ENCODE measurements at places on chromosomes 16 and 17.

- no peak overlapping the region for H3K4me3 ChIP-seq
- no peak for DNase-seq
Observed at GRCh38 chr17:7156342-7156940, 22.7 kb downstream of the ASGR1 start.

DNA sequence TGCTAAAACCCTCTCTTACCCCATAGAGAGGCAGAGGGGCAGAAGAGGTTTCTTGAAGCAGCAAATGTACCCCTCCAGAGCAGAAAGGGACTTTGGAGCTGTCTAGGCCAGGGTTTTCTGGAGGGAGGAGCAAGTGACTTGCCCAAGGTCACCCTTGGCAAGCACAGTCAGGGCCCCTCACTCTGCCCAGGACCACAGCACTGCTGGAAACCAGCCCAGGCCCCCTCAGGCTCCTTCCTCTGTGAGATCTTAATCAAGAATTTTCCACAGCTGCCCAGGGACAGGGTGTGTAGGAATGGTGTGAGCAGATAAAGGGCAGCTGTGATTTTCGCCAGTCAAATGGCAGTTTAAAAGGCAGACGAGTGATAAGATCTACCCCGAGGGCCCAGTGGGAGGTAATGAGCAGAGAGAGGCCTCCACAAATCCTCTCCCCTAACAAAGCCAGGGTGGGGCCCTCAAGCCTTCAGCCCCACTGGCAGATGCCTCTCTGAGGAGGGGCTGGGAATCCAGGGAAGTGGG lies 3.9 kb upstream of the SLC12A3 start:
- peak overlapping the region; percentile 71 for H3K4me3 ChIP-seq
- peaks cover 55% of the 10 kb centered on the region for H3K4me1 ChIP-seq
- no peaks in the 10 kb centered on the region for H3K36me3 ChIP-seq
- no peak for DNase-seq
- H3K27ac ChIP-seq: peak overlapping the region; percentile 88
- peaks cover 2% of the 10 kb centered on the region for H3K27me3 ChIP-seq

DNA sequence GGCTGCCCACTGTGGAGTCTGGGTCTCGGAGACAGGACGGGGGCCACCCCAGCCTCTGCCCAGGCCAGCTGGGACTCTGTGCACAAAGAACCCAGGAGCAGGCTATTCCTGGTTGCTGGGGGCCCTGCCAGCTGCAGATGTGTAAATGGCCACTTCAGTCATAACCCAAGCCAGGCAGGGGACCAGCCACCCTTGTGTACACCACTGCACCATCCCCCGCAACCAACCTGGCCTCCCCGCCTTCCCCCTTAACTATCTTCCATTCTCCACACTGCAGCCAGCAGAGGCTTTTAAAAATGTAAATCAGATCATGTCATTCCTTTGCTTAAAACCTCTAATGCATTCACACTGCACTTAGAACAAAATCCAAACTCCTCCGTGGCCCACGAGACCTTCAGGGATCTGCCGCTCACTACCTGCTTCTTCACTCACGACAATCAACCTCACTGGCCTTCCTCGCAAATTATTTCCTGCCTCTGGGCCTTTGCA lies 28.3 kb downstream of the RTN4RL1 start:
- no peak overlapping the region for H3K4me3 ChIP-seq
- no peaks in the 10 kb centered on the region for H3K36me3 ChIP-seq
- peaks cover 7% of the 10 kb centered on the region for H3K4me1 ChIP-seq
- DNase-seq: no peak
- H3K27ac ChIP-seq: no peak overlapping the region
- H3K27me3 ChIP-seq: peaks cover 3% of the 10 kb centered on the region

GRCh38 chr17:41592601-41593305 lies 6.1 kb upstream of the KRT14 start:
- no peak for DNase-seq
- H3K4me1 ChIP-seq: no peaks in the 10 kb centered on the region
- H3K27me3 ChIP-seq: peaks cover 3% of the 10 kb centered on the region
- no peak overlapping the region for H3K27ac ChIP-seq

DNA sequence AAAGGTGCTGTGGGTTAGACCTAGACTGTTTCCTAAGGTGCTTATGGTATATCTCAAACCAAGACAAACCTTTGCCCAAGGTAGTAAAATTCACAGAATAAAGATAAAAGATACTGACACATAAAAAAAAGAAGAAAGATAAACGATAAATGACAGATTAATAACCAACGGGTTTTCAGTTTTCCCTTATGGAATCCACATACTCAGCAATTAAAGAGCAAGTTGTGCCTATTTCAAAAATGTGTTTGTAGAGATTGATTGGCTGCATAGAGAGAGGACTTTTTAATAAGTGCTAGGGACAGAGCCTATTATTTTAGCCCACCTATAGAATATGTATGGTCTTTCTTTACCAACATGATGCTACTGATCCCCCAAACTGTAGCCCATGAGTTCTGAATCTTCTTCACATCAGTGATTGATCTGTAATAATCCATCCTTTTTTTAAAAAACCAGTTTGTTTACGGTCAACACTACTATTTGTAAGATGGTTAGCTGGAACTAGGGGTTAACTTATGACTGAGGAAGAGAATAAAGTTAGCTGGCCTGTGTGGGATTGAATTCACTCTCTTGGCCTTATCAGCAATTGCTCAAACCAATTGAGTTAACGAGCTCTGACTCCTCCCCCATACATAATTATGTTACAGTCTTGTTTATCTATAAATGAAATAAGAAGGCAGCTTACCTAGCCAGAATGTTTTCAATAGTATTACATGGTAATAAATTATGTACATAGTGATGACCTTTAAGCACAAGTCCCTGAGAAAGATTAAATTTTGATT lies 53.8 kb downstream of the SNX11 start:
- H3K4me1 ChIP-seq: peaks cover 12% of the 10 kb centered on the region
- peaks cover 10% of the 10 kb centered on the region for H3K36me3 ChIP-seq
- no peaks in the 10 kb centered on the region for H3K27me3 ChIP-seq
- H3K27ac ChIP-seq: no peak overlapping the region
- no peak for DNase-seq

GRCh38 chr17:80031691-80032430 lies 3.8 kb downstream of the TBC1D16 start:
- H3K4me3 ChIP-seq: no peak overlapping the region
- H3K4me1 ChIP-seq: peaks cover 8% of the 10 kb centered on the region
- peaks cover 12% of the 10 kb centered on the region for H3K27me3 ChIP-seq
- no peak for DNase-seq

- no peaks in the 10 kb centered on the region for H3K27me3 ChIP-seq
- peaks cover 4% of the 10 kb centered on the region for H3K36me3 ChIP-seq
- no peak for DNase-seq
- peaks cover 12% of the 10 kb centered on the region for H3K4me1 ChIP-seq
- H3K27ac ChIP-seq: no peak overlapping the region
- no peak overlapping the region for H3K4me3 ChIP-seq
Observed at GRCh38 chr17:28178800-28179199, 136.3 kb downstream of the NLK start.

GRCh38 chr17:3750926-3751325 lies 27.2 kb downstream of the HASPIN start:
- peak overlapping the region; percentile 80 for H3K4me3 ChIP-seq
- DNase-seq: peak; percentile 44
- H3K36me3 ChIP-seq: no peaks in the 10 kb centered on the region
- peak overlapping the region; percentile 56 for H3K27ac ChIP-seq

- no peaks in the 10 kb centered on the region for H3K27me3 ChIP-seq
- no peak for DNase-seq
- H3K4me3 ChIP-seq: no peak overlapping the region
- H3K4me1 ChIP-seq: no peaks in the 10 kb centered on the region
- H3K27ac ChIP-seq: no peak overlapping the region
Observed at GRCh38 chr17:73126716-73127473, 34.4 kb upstream of the SLC39A11 start.

- peaks cover 8% of the 10 kb centered on the region for H3K27me3 ChIP-seq
- H3K36me3 ChIP-seq: no peaks in the 10 kb centered on the region
- H3K4me1 ChIP-seq: no peaks in the 10 kb centered on the region
- H3K4me3 ChIP-seq: no peak overlapping the region
- no peak for DNase-seq
Observed at GRCh38 chr17:13477180-13477611, 124.5 kb downstream of the HS3ST3A1 start.

DNA sequence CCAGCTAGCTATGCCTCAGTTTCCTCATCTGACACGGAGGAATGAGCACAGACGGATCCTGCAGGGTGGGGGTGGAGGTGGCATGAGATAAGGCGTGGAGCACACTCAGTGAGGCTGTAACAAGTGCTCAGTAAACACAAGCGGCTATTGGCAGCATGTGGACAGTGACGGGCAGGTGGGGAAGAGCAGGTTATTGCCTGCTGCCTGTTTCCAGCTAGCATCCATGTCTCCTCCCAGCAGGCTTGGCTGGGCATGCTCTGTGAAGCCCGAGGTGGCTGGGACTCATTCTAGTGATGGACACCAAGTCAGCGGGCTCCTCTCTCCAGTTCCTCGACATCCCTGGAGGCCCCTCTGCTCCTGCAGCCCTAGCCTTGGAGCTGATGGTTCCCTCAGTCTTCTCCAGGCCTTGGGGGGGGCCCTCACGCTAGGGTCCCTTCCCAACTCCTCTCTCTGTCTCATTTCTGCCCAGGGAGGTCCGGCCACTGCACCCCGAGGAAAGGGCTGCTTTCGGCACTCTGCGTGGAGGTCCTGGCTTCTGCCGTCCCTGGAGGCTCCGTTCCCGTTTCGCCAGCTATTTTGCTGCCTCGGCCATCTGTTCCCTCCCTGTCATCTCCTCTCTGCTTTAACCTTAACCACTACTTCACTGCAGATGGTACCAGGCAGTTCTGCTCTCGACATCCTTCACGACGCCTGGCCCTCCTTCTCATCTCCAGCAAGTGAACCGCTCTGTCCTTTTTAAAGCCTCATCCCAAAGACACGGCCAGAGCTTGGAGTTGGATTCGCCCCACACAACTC lies 6.2 kb downstream of the RTN4RL1 start:
- no peaks in the 10 kb centered on the region for H3K36me3 ChIP-seq
- peaks cover 9% of the 10 kb centered on the region for H3K4me1 ChIP-seq
- no peak overlapping the region for H3K27ac ChIP-seq
- H3K4me3 ChIP-seq: no peak overlapping the region
- peaks cover 7% of the 10 kb centered on the region for H3K27me3 ChIP-seq
- no peak for DNase-seq

- no peaks in the 10 kb centered on the region for H3K27me3 ChIP-seq
- no peaks in the 10 kb centered on the region for H3K36me3 ChIP-seq
Observed at GRCh38 chr16:78522327-78522726, 422.9 kb downstream of the WWOX start.

- H3K4me1 ChIP-seq: peaks cover 30% of the 10 kb centered on the region
- H3K27me3 ChIP-seq: peaks cover 7% of the 10 kb centered on the region
- no peak overlapping the region for H3K27ac ChIP-seq
Observed at GRCh38 chr16:88524274-88524972, 45.8 kb upstream of the ZC3H18 start.

DNA sequence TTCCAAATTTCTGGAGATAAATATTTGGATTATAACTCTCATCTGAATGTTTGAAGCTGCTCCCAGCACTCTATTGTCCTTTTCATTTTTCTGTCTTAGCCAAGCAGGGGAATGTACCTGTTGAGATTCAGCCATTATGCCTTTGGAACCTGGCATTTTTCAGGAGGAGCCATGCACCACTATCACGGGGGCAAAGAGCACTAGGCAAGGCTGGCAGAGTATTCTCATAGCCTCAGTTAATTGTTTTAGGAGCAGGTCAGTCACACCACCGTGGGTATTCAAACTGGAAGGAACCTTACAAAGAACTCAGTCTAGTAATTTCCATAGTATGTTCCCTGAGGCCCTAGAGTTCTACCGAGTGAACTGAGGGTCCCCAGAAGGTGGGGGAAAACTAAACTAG lies 348.9 kb downstream of the TMEM114 start:
- peaks cover 2% of the 10 kb centered on the region for H3K27me3 ChIP-seq
- H3K36me3 ChIP-seq: no peaks in the 10 kb centered on the region
- DNase-seq: no peak
- no peak overlapping the region for H3K4me3 ChIP-seq

- DNase-seq: no peak
- H3K4me3 ChIP-seq: no peak overlapping the region
- peaks cover 5% of the 10 kb centered on the region for H3K4me1 ChIP-seq
- H3K36me3 ChIP-seq: no peaks in the 10 kb centered on the region
- H3K27ac ChIP-seq: no peak overlapping the region
Observed at GRCh38 chr16:70789595-70790447, 11.1 kb downstream of the VAC14 start.

DNA sequence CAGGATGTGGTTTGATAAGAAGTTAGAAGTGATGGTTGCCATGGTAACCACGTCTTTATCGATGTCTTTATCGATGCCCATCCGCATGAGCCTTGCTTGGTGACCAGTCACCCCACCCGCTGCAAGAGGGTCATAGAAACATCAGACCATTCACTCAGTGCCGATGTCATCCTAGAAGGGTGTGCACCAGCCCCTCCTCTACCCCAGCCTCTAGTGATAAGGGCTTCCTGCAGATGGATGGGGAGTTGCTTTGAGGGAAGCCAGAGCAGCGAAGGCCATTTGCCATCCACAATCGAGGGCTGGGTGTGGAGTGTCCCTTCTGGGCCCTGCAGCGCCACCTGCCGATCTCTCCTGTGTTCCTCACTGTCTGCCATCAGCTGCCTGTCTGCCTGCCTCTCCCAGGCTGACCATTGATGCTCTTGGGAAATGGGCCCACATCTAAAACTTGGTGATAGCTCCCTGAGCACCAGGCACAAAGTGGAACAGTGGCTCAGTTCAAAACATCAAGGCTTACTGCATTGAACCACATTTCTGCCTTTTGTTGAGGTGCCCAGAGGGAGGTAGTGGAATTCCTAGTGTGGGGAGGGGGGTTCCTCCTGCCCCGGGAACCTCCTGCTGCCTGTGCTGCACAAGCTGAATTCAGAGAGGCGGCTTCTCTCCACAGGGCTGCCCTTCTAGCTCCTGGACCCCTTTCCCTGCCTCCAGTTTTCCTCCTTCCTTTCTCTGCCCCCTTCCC lies 8.9 kb downstream of the CALB2 start:
- no peaks in the 10 kb centered on the region for H3K4me1 ChIP-seq
- peaks cover 4% of the 10 kb centered on the region for H3K27me3 ChIP-seq
- H3K27ac ChIP-seq: no peak overlapping the region
- no peak for DNase-seq
- H3K36me3 ChIP-seq: no peaks in the 10 kb centered on the region
- H3K4me3 ChIP-seq: no peak overlapping the region
